CD4-positive, alpha-beta T cell treated with Interleukin-15 for 1 hour (primary cell): ENCODE measurements at places on chromosomes 3 and 15.
A peak's percentile ranks its signal among the peaks of the same experiment; 100 is the strongest.

DNA sequence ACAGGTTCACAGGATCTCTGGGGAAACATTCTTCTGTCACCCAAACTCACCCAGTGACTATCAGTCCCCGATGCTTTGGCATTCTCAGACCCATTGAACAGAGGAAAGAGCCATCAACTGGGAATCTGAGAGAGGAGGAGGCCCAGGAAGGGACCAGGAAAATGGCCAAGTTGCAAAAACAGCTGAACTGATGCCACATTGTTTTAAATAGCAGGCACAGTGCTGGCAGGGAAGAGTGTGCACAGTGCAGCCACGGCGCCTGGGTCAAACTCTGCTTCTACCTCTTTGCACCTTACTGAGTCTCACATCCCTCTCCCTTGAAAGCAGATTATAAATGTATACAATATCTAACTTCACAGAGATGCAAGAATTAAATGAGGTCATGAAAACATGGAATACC is 66.4 kb downstream of the SRGAP3 start:
- DNase-seq: no peak

GRCh38 chr15:63236272-63236671 is 41.1 kb upstream of the APH1B start:
- no peak for DNase-seq

- DNase-seq: no peak
These were observed 383.3 kb upstream of the ROBO2 start for GRCh38 chr3:76656531-76657070.

GRCh38 chr15:86650094-86650493 is 570.4 kb downstream of the AGBL1 start:
- no peak for DNase-seq

DNA sequence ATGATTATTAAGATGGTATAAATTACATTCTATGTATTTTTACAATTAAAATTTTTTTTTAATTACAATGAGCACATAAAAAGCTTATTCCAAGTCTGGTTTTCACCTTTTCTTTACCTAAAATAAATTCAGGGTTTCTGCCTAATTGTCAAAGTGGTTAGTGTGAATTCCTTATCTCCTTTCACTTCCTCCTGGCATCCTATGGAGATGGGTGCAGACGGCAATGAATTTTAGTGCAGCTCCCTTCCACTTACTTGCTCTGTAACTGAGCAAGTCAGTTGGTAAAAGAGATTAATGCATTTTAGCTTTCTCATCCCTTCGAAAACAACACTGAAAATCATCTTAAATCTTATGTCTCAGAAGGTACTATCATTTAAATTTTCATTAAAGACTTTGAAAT is 13.1 kb downstream of the HDGFL3 start:
- no peak for DNase-seq

GRCh38 chr3:187612656-187613055 is 57.5 kb downstream of the SST start:
- no peak for DNase-seq

- no peak for DNase-seq
These were observed 3.8 kb downstream of the INKA1 start for GRCh38 chr3:49806850-49807249.

GRCh38 chr15:40702077-40702476 is 7.1 kb downstream of the RAD51 start:
- DNase-seq: no peak

DNA sequence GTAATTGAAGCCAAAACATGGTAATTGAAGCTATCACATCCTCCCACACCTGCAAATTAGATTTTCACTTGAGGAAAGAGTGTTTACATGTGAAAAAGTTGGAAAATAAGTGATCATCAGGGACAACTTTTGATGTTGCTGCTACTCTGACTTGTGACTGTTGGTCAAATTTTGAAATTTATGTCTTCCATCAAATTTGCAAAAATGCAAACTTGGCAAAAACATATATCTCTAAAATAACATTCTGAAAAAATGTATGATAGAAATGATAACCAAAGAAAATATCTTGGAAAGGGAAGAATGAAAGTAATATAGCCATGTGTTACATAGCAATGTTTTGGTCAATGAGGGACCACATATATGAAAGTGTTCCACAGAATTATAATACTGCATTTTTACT is 703.9 kb upstream of the SEMA6D start:
- no peak for DNase-seq

GRCh38 chr3:196611761-196612483 is 27.6 kb upstream of the NRROS start:
- no peak for DNase-seq

DNA sequence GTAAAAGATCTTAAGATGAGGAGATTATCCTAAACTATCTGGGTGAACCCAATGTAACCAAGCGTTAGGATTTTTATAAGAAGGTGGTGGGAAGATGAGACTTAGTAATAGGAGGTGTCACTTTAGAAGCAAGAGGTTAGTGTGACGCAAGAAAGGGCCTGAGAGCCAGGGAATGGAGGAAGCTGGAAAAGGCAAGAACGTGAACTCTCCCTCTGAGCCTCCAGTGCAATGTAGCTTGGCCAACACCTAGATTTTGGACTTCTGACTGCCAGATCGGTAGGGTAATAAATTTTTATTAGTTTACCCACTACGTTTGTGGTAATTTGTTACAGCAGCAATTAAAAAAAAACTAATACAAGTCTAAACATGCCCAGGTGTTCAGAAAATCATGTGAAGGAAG is 20.8 kb upstream of the CNTN6 start:
- DNase-seq: no peak

DNA sequence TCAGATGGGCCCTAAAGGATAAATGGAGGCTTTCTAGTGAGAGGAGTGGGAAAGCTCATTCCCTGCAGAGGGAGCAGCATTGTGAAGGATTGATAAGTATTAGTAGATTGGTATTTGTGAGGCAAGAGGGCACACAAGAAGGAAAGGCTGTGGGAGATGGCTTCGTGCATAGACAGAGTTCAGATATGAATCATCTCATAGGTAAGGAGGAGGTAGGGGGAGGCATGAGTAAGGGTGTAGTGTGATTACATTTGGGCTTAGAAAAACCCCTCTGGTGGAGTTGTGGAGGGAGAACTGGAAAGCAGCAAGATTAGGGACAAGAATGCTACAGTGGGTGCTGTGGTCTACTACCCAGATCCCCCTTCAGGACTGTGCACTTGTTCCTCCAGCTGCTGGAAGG is 29.6 kb downstream of the ONECUT1 start:
- no peak for DNase-seq

- DNase-seq: peak; percentile 68
These were observed 4.7 kb upstream of the TBC1D2B start for GRCh38 chr15:78082106-78082742.

DNA sequence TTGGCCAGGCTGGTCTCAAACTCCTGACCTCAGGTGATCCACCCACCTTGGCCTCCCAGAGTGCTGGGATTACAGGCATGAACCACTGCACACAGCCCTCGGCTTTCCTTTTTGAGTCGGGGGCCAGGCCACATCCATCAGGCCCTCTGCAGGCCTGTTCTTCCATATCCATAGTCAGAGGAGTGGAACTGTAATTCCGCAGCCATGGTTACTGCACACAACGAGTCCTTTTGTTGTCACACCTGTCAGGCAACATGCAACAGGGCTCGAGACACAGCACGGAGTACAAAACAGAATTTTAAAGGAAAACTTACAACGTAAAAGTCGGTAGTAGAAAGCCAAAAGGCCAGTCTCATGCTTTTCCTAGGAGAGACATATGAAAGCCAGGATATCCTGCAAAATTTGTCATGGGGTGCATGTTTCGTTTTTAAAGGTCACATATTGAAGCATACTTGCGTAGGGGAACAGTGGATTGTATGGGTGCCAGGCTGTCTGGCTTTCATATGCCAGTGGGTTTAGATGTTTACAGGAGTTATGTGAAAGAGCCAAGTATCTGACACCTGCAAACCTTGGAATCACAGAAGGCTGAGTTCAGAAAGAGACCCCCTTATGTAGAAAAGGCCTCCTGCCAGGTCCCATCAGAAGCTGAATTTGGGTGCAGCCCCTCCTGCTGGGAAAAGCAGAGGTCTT is 63.2 kb upstream of the LPP start:
- DNase-seq: no peak

GRCh38 chr3:16482770-16483531 is 30.5 kb downstream of the RFTN1 start:
- DNase-seq: peak; percentile 62

GRCh38 chr3:59425371-59425770 is 375.5 kb upstream of the CFAP20DC start:
- DNase-seq: no peak

DNA sequence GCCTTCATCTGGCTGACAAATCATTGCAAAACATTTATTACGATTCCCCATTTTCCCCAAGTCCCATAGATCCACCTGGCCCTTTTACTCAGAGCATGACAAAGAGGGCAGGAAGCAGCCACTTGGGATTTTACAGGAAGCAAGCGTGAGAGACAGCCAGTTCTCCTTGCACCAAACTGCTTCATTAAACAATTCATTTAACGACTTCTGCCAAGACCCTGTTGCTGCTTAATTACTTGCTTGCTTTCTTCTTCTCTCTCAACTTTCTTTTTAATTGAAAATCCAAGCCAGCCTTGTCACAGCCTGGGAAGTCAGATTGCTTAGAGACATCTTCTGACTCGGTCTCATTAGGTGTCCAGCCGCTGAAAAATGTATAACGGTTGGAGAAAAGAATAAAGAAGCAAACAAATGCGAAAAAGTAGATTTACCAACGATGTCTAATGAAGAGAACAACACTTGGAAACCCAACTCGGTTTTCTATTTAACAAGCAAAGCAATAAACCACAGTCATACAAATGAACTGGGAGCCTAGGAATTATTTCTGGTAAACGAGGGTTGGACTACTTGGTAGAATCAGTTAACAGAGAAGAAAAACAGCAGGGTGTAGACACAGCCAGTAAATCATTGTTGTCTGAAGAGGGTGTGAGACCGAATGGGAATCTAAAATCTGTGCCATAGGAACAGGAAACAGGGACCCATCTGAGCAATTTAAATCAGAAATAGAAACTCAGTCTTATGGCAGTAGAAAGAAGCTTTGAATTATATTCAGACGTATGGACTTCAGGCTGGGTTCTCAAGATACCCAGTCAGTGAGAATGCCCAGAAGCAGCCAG is 298.3 kb downstream of the LRRC3B start:
- DNase-seq: no peak

GRCh38 chr15:74727727-74728126 is 2.4 kb upstream of the CYP1A1 start:
- no peak for DNase-seq

DNA sequence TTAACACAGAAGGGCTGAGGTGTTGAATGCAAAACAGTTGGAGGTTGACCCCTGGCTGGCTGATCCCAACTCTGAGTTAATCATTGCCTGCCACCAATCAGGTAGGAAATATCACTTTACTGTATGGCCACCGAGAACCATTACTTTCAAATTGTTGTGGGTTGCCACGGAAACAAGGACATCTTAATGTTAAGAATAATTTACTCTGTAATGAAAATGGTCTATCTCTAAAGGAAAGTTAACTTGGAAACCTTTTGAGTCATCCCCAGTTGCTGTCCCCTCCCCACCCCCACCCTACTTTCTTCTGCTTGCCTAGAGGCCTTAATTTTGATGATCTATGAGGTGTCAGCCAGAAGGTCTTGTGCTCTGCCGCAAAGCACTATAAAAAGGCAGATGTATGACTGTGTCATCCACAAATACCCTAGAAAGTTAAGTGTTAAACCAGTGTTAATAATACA is 78.7 kb upstream of the SNRK start:
- DNase-seq: no peak

- no peak for DNase-seq
These were observed 541.0 kb upstream of the NAALADL2 start for GRCh38 chr3:174318181-174318580.

- no peak for DNase-seq
These were observed 2.1 kb downstream of the ZFAND6 start for GRCh38 chr15:80061582-80061981.

- no peak for DNase-seq
These were observed 58.5 kb downstream of the ECT2 start for GRCh38 chr3:172808969-172809546.

GRCh38 chr3:9732080-9732739 is 675 bp downstream of the BRPF1 start:
- peak; percentile 41 for DNase-seq

DNA sequence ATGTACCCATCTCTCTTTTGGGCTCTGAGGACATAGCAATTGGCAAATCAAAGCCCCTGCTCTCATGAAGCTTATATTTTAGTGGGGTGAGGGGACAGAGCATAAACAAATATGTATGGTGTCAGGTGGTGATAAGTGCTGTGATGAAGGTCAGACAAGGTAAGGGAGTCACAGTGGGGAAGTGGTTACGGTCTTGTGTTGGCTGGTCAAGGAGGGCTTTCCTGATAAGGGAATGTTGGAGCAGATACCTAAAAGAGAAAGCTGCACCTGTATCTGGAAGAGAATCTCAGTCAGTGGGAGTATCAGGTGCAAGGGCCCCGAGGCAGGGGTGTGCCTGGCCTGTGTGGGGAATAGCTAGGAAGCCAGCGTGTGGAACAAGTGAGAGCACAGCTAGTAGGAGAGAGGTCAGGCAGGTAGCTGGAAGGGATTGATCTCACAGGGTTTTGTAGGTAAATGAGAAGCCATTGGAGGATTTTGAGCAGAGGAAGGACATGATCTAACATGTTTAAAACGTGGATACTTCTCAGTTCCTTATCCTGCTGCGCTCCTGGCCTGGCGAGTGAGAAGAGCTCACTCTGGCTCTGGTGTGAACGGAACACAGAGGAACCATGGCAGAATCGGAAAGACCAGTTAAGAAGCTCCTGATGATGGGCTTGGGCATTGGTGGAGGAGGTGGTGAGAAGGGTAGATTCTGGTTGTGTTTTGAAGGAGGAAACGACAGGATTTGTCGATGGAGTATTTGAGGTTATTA is 35.5 kb downstream of the MRAS start:
- no peak for DNase-seq

- DNase-seq: no peak
These were observed 6.1 kb upstream of the SCAANT1 start for GRCh38 chr3:63918321-63918720.

DNA sequence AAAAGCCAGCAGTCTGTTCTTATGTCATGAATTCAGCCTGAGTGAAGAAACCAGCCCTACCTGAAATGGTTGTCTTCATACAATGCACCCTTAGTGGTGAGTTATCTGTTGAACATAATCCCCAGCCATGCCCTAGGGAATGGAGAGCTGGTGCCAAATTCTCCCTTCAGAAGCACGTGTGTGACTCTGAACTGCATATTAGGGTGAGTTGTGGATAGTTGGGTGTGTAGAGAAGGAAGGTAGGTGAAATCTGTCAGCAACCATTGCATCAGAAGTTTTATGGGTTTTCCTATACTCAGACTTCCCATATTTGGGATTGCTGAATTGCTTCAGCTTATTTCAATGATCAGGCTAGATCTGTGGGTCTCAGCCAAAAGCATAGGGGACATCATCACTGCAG is 46.5 kb upstream of the TP63 start:
- no peak for DNase-seq

- DNase-seq: no peak
These were observed 32.1 kb downstream of the ILDR1 start for GRCh38 chr3:121989943-121990342.
